Left ventricle myocardium inferior (tissue), 1 donor: ENCODE measurements at places on chromosomes 12 and 14. TPM values are rescaled to one million over a fixed set of nuclear protein-coding genes. Genes with fewer than 3 reads are reported as not detected.

EPYC gene
- not detected for total RNA-seq

COA8 gene
- 48.3 TPM for total RNA-seq

RAB15 gene
- 17.1 TPM for total RNA-seq

AKAP6 gene
- 218 TPM for total RNA-seq

LUM gene
- total RNA-seq: 115 TPM

PXMP2 gene
- 42.3 TPM for total RNA-seq

GPR137C gene
- 1.2 TPM for total RNA-seq

DNA sequence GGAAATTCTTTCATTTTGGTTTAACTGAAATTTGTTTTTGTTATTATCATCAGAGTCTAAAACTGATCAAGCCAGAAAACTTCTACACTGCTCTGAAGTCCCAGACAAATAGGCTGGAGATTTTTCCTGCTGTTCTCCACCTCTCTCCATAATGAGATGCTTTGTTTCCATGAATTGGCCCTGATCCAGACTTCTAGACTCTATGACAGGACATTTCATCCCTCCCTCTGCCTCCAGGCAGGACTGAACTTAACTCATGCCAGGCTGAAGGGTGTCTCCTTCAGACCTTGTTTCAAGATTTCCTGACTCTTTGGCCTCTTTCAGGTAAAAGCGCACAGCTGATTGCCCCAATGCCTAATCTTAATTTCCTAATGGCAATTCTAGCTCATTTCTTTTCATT lies 69.1 kb upstream of the HOXC13 start:
- DNase-seq: no peak

- no peak for DNase-seq
Observed at GRCh38 chr12:65152596-65152995, 16.8 kb upstream of the LEMD3 start.

DNA sequence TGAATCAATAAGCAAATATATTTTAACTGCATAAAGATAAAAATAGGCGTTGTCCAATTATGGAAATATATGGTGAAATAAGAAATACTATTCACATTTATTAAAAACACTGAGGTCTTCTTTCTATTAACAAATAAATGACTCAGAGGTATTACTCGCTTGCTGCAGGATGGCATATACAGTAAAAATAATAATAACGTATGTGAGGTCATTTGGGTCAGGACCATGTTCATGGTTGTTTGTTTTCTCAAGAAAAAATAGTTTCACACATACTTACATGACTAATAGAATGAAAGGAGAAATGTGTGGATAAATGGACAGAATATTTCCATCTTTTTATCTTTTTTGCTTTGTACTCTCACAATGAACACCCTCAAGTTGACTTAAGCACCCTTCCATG lies 46.5 kb upstream of the RTL1 start:
- DNase-seq: no peak

DNA sequence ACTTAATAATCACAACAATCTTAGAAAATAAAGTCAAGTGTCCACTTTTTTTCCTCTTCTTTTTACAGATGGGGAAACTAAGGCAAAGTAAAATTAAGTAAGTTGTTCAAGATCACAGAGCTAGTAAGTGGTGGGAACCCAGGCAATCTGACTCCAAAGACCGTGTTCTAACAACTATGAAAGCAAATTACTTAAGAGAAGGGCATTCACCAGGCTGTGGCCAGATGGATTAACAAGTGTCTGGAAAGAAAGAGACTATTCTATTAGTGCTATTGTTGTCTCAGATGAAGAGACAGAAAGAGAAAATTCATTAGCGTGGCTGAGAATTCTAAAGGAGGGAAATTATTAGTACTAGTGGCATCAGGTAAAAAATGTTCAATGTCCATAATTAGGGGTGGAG lies 48.5 kb downstream of the FGD6 start:
- DNase-seq: no peak

GRCh38 chr12:2682296-2683251 lies 112.2 kb upstream of the FKBP4 start:
- no peak for DNase-seq
